ENCODE measurements at places on chromosomes 16 and 17. TPM values are rescaled to one million over a fixed set of nuclear protein-coding genes. Genes with fewer than 3 reads are reported as not detected.

GRCh38 chr17:19709841-19710240 is 6.5 kb downstream of the SLC47A2 start:
- no peak for DNase-seq

- no peak for DNase-seq
Measured at GRCh38 chr17:69478916-69479315, 64.4 kb downstream of the MAP2K6 start.

DNA sequence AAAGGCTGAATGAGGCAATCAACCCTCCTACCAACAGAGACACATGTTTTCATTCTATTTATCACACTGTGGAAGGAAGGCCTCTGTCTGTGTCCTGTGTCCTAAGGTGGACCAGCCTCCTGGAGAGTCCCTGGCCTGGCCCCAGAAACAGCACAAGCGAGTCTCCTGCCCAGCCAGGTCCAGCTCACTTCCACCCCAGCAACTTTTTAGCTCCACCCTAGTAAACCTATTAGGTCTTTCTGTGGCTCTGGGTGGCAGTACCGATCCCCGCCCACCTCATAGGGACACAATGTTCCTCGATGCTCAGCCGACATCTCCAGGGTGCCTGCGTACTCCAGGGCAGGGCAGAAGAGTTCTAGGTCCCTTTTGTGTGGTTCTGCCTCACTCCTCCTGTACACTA is 10.7 kb downstream of the DRC3 start:
- no peak for DNase-seq

DNA sequence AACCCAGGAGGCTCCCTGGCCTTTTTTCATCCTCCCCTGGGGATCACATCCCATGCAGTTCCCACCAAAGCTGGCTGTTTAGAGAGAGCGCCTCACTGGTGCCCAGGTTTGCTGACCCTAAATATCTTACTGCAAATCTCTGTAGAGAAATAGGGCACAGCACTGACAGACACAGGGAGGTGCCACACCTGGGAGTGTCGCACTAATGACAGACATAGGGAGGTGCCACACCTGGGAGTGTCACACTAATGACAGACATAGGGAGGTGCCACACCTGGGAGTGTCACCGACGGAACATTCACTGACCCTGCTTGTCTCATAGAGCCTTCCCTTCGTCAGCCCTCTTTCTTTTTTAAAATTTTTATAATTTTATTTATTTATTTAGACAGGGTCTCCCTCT is 25.6 kb downstream of the UNK start:
- DNase-seq = no peak

- DNase-seq = no peak
Measured at GRCh38 chr16:67571464-67571863, 9.1 kb downstream of the CTCF start.

- DNase-seq = no peak
Measured at GRCh38 chr16:30652005-30652296, 1.2 kb downstream of the PRR14 start.

GRCh38 chr16:19463468-19464315 is 46.0 kb downstream of the TMC5 start:
- no peak for DNase-seq

DNA sequence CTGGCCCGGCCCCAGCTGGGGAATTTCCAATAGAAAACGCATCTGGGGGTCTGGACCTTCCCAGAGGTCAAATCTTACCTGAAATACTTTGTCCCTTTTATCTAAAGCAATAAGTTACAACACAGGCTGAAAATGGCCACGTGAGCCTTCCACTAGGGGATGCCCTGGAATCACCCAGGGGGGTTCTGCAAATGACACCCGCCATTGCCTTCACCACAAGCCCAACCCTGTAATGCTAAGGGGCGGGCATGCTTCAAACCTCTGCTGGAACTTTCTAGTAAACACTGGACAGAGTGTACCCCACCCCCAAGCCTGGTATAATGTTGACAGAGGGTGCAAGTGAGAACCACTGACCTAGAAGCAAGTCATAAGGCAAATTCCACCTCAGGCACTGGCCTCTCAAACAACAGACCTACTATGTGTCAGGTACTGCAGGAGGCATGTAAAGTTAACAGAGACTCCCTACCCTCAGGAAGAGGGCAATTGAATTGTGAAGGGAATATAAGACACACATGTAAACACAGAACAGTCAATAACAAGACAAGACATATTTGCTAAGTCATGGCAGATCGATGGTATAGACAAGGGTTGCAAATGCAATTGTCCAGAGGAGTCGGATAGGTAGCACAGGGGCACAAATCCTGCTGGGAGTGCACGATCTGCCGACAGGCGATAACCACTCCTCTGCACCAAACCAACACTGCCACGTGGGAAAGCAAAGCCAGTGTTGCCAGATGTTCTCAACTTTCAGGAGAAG is 59.0 kb downstream of the ARHGAP17 start:
- DNase-seq = no peak

- no peak for DNase-seq
Measured at GRCh38 chr16:16774389-16774788, 395.4 kb downstream of the NPIPA7 start.

DNA sequence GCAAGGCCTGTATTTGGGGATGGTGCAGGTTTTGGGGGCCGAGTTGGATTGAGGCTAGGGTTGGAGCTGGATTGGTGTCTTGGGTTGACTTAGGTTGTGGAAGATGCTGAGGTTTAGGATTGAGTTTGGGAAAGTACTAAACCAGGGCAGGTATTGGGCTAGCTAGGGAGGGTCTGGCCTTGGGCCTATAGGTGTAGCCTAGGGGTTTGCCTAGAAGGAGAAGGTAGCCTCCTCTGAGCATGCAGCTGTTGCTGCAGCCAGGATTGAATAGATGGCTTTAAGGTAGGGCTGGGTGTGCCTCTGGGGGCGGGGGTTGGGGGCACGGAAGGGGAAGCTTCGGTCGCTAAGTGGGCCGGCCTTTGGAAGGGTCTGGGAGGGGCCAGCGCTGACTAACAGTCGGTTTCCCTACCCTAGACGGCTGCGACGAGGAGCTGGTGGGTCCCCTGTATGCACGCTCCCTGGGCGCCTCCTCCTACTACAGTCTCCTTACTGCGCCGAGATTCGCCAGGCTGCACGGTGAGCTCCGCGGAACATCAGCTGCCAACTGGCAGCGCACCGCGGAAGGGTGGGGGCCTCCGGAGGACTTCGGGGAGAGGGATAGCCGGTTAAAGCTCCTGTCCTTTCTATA is 1.2 kb downstream of the CNTNAP1 start:
- no peak for DNase-seq

DNA sequence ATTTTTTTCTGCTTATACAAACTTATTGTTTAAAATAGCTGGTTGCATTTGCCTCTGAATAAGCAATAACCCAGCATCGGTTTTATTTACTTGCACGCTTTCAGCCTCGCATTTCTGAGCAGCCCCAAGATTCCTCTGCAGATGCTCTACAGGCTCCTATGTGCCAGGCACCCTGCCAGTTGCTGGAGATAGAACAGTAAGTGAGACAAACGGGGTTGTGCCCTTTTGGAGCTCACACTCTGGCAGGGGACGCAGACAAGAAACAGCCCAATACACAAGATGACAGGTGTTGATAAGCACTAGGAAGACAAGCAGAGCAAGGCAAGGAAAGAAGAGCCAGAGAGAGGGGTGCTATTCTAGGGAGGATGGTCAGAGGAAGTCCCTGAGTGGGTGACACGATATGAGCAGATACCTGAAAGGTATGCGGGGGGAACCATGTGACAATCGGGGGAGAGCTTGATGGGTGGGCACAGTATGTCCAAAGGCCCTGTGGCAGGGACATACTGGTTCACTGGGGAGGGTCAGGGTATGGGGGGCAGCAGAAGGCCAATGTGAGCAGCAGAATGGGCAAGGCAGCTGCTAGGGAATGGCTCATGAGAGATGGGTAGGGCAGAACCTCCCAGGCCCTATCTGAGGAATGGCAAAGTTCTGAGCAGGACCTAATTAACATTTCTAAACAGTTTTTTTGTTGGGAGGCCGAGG is 18.7 kb upstream of the ADORA2B start:
- DNase-seq = no peak

GRCh38 chr16:83742124-83742899 is 65.5 kb upstream of the HSBP1 start:
- no peak for DNase-seq

DNA sequence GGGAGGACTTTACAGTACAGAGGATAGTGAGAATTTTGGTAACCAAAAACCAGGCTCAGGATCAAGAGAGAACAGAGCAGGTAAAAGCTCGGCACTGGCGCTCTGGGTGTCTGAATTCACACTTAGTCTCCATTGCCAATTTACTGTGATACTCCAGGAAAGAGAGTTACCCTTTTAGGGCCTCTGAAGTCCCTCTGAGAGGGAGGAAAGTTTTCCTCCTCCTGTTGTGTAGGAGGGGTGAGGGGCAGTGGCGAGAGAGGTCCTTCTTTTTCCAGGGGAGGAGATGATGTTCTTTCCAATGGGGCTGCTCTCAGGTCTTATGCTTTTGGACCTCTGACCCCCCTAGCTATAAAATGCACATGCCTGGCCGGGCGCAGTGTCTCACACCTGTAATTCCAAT is 5.4 kb upstream of the TNS4 start:
- DNase-seq = no peak

- no peak for DNase-seq
Measured at GRCh38 chr17:35559495-35560210, 966 bp downstream of the SLFN14 start.

- no peak for DNase-seq
Measured at GRCh38 chr17:77666462-77666861, 292.0 kb upstream of the TNRC6C start.

- DNase-seq = no peak
Measured at GRCh38 chr16:58187665-58188421, 10.1 kb downstream of the CSNK2A2 start.

GRCh38 chr17:81961087-81961511 is at the start of gene NOTUM:
Gene NOTUM, minus strand, starts transcription at chr17:81961187. Its CDS starts 278 bp downstream, at chr17:81960909.
- DNase-seq = no peak

- DNase-seq = peak; percentile 17
Measured at GRCh38 chr17:13114601-13115031, 96.8 kb upstream of the ELAC2 start.

DNA sequence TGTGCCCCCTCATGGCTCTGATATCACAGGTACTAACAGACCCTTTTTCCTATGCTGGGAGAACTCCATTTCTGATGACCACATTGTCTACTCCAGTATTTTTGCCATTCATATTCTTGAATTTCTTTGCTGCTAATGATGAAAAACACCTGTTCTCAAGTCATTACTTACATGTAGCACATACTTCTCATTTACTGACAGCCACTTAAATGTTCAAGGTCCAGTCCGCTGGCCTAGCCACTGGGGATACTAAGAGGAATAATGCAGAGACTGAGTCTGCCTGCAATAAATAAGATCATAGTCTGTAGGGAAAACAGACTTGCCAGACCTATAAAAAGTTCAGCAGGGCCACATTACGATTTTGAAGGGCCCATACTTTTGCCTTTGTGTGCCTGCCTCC is 27.5 kb downstream of the TEX14 start:
- DNase-seq = no peak

GRCh38 chr16:65749506-65749905 is 617.0 kb upstream of the CDH5 start:
- DNase-seq = no peak

DNA sequence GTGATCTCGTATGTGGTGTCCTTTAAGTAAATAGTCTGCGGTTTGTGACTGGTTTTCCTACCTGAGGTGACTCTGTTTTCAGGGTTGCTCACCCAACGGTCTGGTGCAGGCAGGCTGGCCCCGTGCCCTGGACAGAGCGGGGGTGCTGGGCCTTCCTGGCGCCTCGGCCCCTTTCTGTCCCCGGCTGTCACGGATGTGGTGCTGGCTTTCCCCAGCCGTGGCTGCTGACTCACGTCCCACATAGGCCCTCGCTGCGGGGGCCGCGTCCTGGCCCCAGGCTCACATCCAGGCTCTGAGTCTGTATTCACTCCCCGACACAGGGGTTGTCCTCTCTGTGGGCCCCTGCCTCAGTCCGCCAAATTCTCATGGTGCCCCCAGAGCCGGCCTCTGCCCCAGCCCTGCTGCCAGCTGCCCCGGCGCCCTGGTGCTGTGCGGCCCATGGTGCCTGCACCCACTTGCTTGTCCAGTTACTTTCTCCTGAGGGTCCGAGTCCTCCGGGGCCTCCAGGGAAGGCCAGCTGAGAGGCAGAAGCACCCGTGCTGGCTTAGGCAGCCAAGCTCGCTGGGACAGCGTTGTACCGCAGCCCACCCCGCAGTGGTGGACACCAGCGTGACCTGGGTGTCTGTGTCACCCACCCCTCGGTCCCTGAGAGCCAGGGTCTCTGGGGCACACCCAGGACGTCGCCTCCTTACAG is 5.9 kb downstream of the CHMP6 start:
- DNase-seq = no peak

- no peak for DNase-seq
Measured at GRCh38 chr17:49382556-49382955, 20.5 kb upstream of the ZNF652 start.

DNA sequence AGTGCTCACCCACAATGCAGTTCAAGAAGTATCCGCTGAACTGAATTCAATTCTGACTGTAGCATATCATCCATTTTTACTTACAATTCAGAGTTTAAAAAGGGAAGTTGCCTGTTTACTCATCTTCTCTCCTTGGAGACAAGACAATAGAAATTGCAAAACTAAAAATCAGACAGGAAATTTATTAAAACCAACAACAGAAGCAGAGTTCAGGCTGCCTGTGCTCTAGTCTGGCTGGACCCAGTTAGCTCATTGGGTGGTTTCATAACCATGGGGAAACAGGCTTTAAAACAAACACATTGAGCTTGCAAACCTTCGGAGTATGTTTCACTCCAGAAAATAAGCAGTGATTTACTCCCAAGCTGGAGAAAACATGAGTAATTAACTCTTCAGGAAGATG is 321.4 kb downstream of the GRIN2A start:
- DNase-seq = no peak

- no peak for DNase-seq
Measured at GRCh38 chr17:4130715-4131114, 12.1 kb downstream of the ZZEF1 start.

GRCh38 chr17:4635823-4636375 is 5.6 kb downstream of the ALOX15 start:
- no peak for DNase-seq

- DNase-seq = no peak
Measured at GRCh38 chr17:77444984-77445759, 304.4 kb downstream of the SEC14L1 start.

Gene BPTF
- polyA plus RNA-seq = 123 TPM

Gene RPL13
- 2,429 TPM for polyA plus RNA-seq

Gene SLC35G6
- polyA plus RNA-seq = 0.26 TPM

Gene INTS2
- 13.3 TPM for polyA plus RNA-seq

Gene SMIM36
- not detected for polyA plus RNA-seq

Gene INO80E
- polyA plus RNA-seq = 53.7 TPM

Gene OR2C1
- 0.59 TPM for polyA plus RNA-seq

Gene STRADA
- 73.6 TPM for polyA plus RNA-seq

Gene KRTAP2-3
- polyA plus RNA-seq = not detected

Gene IGF2BP1
- polyA plus RNA-seq = 18.1 TPM

Gene TP53TG3
- not detected for polyA plus RNA-seq

Gene KCTD19
- polyA plus RNA-seq = 1.4 TPM

Gene GP1BA
- 1.9 TPM for polyA plus RNA-seq

Gene ITGAX
- polyA plus RNA-seq = 1.9 TPM
